Hippocampal formation (tissue), 2 donors: ENCODE measurements at places on chromosomes 3 and 15.

DNA sequence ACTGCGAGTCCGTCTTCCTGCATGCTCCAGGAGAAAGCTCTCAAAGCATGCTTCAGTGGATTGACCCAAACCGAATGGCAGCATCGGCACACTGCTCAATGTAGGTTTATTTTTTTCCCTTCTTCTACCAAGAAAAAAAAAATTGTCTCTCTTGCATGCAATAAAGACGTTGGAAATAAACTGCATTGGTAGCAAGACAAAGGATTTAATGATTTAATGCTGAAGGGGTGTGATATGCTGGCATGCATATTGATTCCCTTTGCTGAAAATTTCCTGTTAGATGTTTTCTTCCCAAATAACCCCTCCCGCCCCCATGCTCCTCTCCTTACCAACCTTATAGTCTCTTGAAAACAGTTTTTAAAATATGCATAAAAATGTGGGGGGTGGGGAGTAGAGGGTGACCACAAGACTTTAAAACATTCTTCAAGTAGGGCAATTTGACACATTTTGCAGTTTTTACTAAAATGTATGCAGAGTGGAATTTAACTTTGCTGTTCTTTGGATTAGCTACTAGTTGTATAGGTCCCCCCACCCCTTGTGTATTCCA is 799 bp downstream of the RARB start:
- DNase-seq: no peak

GRCh38 chr15:92928225-92928750 is 28.2 kb downstream of the CHD2 start:
- DNase-seq: no peak

DNA sequence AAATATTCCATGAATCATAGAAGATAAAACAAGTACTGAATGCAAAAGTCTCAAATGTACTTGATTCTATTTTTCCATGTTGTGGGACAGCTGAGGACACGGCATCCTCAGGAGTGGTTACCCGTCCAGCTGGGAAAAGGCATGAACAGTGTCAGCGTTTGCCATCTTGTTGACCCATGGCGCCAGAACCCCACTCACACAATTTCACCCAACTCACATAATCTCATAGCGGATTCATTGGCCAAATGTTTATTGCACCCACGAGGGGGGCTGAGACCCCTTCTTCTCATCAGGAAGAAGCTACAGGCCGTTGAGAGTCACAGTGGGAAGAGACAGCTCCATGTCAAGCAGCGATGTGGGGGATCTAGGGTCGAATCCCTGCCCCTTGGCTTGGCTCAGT is 72.9 kb downstream of the OCA2 start:
- DNase-seq: no peak

GRCh38 chr3:62367763-62368195 is 5.6 kb downstream of the FEZF2 start:
- DNase-seq: no peak

GRCh38 chr3:143349455-143349854 is 229.9 kb downstream of the CHST2 start:
- no peak for DNase-seq

DNA sequence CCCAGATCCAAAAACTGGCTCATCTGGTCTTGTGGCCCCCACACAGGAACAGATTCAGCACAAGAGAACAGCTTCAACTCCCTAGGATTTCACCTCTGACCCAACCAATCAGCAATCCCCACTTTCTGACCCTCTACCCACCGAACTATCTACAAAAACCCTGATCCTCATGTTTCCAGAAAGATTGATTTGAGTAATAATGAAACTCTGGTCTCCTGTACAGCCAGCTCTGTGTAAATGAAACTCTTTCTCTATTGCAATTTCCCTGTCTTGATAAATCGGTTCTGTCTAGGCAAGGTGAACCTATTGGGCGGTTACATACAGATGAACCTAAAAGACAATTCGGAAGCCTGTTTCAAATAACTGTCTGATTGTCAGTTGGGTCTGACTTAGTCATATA is 847.6 kb upstream of the ALCAM start:
- DNase-seq: no peak

- DNase-seq: no peak
These were observed 78.3 kb upstream of the C15orf39 start for GRCh38 chr15:75123395-75123794.

GRCh38 chr3:53856964-53857363 is 10.6 kb downstream of the IL17RB start:
- no peak for DNase-seq

DNA sequence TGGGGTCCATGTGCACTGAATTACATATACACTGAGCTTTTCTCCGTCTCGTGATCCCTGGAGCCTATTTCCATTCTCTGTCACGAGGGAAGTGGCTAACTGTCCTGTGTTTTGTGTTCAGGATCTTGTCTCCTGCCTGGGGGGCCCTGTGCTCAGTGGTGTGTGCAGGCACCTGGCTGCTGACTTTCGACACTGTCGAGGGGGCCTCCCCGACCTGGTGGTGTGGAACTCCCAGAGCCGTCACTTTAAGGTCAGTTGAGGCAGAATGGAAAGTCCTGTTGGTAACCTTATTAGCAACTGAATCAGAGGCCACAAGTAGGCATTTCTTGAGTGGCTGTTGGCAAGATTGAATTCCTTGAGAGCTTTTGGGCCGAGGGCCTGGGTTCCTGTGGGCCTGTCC is 26.7 kb downstream of the FAN1 start:
- no peak for DNase-seq

DNA sequence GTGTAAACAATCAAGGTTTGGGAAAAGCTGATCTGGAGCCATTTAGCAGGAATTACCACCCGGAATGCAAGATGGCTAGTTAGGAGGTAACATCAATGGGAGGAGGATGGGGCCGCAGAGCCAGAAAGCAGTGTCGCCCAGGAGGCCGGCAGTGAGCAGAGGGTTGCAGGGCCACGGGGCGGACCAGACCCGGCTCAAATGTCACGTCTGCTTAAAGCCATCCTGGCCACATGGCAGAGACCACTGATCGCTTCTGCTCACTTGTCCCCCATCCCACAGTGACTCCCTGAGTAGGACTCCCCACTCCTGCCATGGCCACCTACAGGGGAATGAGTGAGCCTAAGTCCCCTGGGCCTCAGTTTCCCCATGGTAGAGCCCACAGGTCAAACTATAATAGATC is 18.2 kb downstream of the MGLL start:
- no peak for DNase-seq

DNA sequence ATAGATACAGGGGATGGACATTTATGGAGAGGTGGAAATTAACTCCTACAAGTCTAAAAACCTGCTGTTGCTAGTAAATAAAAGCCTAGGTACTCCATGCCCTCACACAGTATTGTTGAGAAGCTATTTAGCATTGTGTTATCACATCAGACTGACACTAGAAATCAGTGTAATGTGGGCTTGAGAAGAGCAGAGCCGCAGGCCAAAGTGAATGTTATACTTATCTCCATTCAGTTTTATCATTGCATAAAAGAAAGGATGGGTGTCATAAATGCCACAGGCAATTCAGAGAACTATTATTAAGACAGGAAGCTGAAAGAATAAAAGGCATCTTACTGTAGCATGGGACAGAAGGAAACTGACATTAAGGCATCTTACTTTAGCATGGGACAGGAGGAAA is 13.7 kb upstream of the ISLR start:
- DNase-seq: no peak

- DNase-seq: no peak
These were observed 216.9 kb upstream of the THBS1 start for GRCh38 chr15:39363761-39364586.

- DNase-seq: no peak
These were observed 3.3 kb downstream of the VPS8 start for GRCh38 chr3:184815046-184815930.

DNA sequence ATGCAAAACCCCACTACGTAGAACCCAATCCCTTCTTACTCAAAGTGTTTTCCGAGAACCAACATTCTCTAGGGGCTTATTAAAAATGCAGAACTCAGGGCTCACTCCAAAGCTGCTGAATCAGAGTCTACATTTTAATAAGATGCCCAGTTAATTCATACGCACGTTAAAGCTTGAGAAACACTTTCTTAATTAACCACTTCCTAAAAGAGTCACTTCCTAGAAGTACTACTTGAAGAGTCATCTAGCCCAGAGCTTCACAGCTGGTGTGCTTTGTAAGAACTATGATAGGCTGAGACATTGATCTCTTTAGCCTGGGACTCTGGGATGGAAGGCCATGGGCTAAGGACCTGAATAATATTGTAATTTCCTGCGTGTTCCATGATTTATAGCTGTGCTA is 9.0 kb downstream of the COL6A5 start:
- no peak for DNase-seq

- DNase-seq: peak; percentile 5
These were observed 440.6 kb downstream of the MCTP2 start for GRCh38 chr15:94671858-94672532.

- DNase-seq: no peak
These were observed 187.4 kb downstream of the OR4M2 start for GRCh38 chr15:22267761-22268160.

DNA sequence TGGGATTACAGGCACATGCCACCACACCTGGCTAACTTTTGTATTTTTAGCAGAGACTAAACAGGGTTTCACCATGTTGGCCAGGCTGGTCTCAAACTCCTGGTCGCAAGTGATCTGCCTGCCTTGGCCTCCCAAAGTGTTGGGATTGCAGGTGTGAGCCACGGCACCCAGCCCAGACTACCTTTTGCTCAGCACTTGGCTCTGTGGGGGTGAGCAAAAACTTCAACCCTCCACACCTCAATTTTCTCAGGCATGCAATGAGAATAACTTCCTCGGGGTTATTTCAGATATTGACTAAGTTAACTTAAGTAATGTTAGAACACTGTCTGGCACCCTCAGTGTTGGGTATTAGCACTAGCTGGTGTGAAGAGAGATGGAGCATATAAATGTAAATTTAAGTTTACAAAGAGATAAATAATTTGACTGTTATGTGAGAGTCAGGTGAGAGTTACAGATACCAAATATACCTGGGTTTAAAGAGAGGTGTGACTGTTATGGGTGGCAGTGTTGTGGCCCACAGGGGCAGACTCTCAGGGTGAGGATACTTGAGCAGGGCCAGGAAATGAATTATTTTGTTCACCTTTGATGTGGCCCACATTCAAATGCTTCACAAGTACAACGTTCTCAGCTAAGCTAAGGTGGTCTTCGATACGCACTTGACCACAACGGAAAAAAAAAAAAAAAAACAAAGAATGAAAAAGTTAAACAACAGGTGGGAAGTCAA is 29.0 kb downstream of the CPOX start:
- DNase-seq: no peak

GRCh38 chr3:60980342-60980692 is 270.9 kb downstream of the FHIT start:
- DNase-seq: no peak

DNA sequence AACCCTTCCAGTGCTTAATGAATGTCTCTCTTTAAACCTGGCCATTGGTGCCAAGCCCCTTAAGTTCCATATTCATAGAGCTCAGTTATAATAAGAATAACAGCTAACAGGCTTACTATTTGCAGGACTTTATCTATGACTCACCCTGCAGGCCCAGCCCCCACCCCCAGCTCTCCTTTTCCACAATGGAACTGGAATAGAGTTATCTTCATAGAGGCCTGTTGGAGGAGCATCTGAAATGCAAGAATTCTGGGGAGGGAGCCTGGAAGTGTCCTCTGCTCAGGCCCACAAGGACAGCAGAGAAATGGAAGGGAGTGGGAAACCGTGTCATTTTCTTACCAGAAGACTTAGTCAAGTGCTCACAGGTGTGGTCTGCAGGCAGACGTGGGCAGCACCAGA is 52.8 kb downstream of the SEMA5B start:
- no peak for DNase-seq

DNA sequence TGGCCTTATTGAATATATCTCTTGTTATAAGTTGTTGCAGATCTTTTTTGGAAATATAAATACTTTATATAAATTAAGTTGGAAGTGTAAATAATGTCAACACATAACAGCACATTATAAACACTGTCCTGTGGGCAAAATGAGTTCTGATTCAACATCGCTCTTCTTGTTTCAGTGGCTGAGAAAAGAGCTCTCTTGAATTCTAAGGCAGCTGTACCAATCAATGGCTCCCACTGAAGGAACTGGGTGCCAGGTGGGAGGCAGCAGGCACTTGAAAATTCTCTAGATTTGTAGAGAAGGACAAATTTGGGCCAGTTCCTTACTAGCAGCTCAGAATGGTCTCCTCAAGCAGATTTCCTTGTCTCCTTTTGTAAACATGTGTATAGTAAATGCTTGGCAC is 45.6 kb downstream of the CHST2 start:
- no peak for DNase-seq

DNA sequence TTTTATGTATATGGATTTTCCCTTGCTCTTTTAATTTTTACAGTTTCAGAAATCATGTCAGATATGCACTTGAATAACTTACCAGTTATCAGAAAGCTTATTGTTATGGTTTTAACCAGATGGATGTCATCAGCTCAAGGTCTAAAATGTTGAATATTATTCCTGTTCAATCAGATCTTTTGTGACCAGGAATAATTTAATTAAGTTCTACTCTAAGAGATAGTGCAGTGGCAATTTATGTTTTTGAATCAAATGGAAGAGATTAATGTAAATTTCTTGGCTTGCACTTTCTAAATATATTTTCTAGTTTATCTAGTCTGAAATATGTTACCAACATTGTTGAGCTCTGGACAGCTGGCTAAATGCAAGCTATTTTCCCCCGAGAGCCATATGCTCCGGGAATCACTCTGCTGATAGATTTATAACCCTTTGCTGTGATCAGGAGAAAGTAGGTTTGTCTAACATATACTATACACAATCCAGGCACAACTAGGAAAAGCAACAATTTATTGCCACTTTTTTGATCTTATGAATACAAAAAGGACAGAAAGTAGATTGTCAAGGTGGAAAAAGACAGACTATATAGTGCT is 76.8 kb upstream of the CD96 start:
- DNase-seq: no peak

- no peak for DNase-seq
These were observed 3.1 kb downstream of the PAQR9 start for GRCh38 chr3:142960322-142960850.

DNA sequence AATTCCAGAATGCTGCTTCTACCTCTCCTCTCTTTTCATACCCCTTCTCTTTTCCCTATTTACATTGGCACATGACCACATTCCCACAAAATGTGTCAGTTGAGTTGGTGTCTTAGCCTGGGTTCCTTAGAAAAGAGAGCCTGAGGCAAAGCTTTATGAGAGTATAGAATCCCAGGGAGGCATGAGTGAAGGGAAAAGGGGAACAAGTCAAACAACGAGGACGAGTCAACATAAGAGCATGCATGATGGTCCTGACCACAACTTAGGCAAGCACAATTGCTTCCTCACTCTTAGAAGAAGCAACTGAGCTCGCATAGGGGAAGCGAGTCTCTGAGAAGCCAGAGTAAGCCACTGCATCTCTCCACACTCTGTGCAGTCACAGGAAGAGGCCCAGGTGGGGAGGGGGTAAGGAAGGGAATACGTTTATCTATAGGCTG is 15.4 kb upstream of the ZNF774 start:
- no peak for DNase-seq
